Hypothalamus (tissue), 51 donors: ENCODE measurements at places on chromosomes 3 and 15.

DNA sequence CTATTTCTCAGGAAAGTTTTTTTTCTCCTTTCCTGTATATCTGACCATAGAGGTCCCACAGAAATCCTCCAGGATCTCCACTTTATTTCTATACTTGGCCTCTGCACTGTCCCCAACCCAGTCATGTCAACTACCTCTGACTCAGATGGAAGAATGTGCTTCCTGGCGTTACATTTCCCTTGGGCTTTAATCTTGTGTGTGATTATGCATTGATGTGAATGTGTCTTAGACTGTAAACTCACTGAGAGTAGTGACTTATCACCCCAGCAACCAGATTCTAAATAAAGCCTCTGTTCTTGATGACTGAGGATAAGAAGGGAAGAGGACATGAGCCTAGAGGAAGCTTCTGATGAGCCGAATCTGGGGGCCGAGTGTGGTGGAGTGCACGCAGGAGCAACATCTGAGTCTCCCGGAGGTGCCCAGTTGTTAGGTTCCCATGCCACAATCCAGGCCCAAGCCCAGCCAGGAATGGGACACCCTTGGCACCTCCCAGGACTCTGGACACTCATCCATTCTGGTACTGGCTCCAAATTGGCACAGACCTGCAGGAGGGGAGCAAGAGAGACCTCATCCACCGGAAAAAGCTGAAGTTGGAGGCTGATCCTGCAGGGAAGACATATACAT is 32.1 kb upstream of the HEG1 start:
- no peak for DNase-seq

- DNase-seq, result no peak
Measured at GRCh38 chr3:178750639-178751300, 214.5 kb downstream of the KCNMB2 start.

DNA sequence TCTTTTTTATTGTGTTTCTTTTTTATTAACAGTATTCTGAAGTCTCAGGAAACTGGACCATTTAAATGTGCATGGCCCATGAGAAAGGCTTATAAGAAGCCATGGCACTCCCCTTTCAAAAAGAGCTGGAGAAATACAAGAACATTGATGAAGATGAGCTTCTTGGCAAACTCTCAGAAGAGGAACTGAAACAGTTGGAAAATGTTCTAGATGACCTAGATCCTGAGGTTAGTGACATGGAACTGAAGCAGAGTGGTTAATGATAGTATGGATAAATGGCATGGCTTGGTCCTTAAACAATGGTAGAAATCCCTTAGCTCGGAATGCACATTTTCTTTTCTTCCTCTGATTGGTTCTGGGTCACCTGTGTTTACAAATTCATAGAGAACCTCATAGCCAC is 14.9 kb downstream of the TMOD2 start:
- no peak for DNase-seq

GRCh38 chr15:57403566-57404325 is 27.4 kb downstream of the CGNL1 start:
- no peak for DNase-seq

- no peak for DNase-seq
Measured at GRCh38 chr3:139295040-139295439, 48.8 kb upstream of the MRPS22 start.

DNA sequence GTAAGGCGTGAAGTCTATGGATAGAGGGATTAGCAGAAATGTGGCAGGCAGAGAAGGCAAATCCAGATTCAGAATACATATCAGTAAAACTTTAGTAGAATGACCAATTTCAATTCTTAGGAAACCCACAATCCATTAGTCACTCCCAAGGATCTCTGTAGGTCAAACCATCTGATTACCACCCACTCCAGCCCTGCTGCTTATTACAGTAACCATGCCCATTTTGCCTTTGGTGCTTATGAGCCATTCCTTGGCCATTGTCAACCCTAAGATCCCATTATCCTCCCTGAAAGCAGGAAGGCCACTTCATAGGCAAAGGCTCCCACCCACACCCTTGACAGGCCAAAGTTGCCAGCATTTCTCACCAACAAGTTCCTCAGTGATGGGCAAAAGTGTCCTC is 5.1 kb upstream of the KLHL40 start:
- no peak for DNase-seq
